ENCODE measurements at places on chromosomes 2 and 18.
A peak's percentile ranks its signal among the peaks of the same experiment; 100 is the strongest.

- no peak for DNase-seq
Observed at GRCh38 chr2:178910005-178910404, 102.8 kb upstream of the TTN start.

- DNase-seq = no peak
Observed at GRCh38 chr2:62091471-62091870, 104.4 kb upstream of the B3GNT2 start.

DNA sequence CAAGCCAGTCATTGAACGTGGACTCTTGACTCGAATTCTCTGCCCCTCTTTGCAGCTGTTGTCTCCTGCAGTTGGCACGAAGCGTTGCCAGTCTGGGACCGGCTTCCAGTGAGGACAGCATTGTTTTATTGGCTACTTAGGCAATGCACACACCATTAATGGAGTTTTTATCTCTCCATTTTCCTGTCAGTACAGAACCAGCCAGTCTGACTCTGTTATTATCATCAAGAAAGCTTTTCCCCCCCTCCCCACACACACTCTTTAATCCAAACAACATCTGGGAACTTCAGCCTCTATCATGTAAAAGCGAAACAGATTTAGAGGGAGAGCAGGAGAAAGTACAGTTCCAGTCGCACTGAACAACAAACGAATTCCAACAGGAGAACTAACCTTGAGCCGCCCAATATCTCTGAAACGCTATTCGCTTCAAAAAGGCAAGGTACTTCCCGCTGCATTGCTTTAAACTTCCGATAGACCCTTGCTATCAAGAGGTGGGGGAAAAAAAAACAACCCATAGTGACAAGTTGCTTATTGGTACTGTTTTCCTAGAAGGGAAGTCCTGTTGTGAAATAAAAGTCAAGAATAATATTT is 38.2 kb downstream of the ACVR1 start:
- DNase-seq = peak; percentile 4

- no peak for DNase-seq
Observed at GRCh38 chr2:26651470-26651771, 10.3 kb upstream of the CIB4 start.

- DNase-seq = no peak
Observed at GRCh38 chr2:239919774-239920692, 105.1 kb downstream of the NDUFA10 start.

DNA sequence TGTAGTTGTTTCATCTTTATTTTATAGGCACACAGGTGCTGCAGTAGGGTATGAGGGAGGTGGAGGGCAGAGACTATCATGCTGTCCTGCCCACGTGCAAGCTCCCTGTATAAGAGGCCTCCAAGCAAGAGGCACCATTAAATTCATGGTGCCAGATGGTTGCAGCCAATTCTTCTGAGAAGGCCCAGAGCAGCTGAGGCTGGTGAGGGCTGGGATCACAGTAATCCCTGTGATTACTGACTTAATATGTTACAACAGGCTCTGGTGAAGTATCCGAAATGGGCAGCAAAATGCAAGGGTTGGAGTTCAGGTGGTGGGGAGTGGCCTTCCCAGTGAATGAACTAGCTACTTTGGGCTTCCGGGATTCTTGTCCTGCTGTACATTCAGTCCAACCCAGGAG is 191.9 kb upstream of the SMAD2 start:
- DNase-seq = no peak

GRCh38 chr2:237223201-237223861 is 137.6 kb downstream of the COPS8 start:
- DNase-seq = no peak

GRCh38 chr2:203777030-203777429 is 70.6 kb downstream of the CD28 start:
- DNase-seq = no peak

DNA sequence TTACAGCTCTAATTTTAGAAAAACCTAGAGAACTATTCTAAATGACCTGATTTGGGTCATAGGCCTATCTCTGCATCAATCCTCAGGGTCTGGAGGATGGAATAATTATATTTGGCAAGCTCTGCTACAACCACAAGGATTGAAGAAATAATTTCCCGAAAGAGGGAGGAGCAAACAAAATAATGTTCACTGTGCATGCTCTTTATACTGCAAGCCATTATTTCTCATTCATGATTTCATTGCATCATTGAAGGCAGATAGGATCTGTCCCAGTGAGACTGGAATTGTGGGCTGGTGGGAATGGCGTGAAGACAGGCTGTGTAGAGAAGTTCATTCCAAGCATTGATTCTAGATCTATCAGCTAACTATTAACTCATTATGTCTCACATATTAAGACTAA is 12.7 kb upstream of the MAPRE2 start:
- no peak for DNase-seq

DNA sequence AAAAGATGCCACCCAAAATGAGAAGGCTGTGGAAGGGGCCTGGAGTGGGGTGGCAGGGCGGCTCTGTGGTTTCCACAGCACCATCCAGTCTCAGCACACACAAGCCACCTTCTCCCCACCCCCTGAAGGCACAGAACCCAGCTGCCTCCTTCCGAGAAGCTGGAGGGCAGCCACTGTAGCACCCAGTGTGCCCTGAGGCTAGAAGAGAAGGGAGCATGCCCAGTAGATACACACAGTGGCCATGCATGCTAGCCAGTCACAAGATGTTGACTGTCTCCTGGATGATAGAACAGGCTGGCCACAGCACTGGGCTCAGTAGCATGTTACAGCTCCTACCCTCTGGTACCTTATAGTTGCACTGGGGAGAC is 148.9 kb upstream of the EPAS1 start:
- DNase-seq = no peak

DNA sequence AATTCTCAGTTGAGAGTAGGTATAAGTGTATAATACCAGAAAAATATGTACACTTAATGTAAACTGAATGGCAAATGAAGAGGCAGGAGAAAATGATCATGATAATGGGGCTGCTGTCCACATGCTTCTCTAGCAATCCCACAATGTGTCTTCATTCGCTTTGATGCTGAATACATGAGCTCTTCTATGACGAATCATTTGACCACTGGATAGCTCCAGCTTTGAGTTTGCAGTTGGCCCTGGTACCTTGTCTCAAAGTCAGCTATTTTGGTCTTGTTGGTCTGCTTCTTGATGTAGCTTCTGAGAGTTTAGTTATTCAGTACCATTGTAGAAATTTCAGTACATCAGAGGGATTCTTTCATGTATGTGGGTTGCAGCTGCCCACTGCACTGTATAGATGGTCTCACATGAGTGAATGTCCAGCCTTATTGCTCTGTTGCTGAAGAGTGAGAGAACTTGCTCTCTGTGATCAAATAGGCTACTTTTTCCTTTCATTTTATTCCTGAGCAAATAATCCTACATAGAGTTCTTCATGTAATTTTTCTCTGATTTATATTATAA is 105.1 kb downstream of the TTC27 start:
- DNase-seq = no peak

DNA sequence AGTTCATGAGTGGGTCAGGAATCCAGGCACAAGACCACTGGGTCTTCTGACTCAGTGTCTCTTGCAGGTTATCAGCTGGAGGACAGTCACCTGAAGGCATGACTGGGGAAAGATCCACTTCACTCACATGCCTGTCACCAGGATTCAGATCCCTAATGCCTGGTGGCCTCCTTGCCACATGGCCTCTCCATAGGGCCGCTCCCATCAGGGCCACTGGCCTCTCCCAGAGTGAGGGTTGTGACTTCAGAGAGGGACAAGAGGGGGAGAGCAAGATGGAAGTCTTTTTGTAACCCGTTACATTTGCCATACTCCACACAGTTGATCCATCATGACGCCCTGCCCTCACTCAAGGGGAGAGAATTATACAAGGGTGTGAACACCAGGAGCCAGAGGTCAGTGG is 13.0 kb upstream of the OTOS start:
- DNase-seq = no peak

GRCh38 chr2:40886100-40886499 is 434.2 kb upstream of the SLC8A1 start:
- DNase-seq = no peak

DNA sequence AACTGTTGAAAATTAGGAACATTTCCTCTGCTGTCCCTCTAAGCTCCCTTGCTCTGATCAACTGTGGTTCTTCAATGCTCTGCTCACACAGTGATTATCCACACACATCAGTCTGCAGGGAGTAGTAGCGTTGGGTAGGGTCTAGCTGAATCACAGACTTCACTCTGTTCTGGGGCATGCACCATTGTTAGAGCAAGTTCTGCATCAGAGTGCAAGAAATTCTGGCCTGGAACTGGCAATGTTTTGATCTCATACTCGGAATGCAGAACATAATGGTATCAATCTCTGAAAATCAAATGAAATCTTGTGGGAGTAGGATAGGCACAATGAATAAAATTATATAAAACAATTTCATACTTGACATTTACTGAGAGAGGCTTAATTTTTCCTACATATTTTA is 55.3 kb downstream of the HRH4 start:
- peak; percentile 12 for DNase-seq

GRCh38 chr2:28432362-28432761 is 39.7 kb downstream of the FOSL2 start:
- DNase-seq = no peak

GRCh38 chr2:240926516-240927389 is 20.6 kb downstream of the CROCC2 start:
- DNase-seq = no peak

DNA sequence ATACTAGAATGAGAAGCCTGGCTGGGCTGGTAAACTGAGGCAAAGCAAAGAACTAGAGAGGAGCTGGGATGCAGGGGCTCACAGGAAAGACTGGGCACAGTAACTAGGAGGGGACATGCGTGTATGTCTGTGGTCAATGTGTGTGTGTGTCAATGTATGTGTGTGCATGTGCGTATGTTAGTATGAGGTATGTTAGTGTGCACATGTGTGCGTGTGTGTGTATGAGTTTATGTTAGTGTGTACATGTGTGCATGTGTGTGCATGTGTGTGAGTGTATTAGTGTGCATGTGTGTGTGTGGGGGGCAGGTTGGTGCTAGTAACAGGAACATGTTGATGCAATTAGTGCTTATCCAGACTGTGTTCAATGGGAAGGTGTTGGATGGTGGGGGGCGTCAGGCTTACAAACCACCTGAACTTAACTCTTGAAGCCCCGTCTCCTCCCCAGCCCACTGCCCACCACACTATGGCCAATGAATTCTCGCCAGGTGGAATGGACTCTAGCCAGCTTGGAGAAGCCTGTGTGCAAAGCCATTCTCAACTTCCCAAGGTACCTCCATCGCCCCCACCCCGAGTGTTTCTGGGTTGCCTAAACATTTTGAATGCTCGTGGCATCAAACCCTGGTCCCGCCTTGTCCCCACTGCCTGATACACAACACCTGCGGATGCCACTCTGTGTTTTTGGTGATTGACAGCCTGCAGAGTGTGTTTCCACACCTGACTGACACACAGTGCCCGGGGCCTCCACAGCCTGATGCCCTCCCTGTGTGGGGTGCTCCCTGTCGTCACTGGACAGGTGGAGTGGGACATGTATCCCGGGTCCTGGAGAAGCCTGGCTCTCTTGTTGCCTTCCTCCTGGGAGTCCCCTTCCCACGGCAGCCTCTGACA is 90.1 kb upstream of the ASB18 start:
- no peak for DNase-seq

DNA sequence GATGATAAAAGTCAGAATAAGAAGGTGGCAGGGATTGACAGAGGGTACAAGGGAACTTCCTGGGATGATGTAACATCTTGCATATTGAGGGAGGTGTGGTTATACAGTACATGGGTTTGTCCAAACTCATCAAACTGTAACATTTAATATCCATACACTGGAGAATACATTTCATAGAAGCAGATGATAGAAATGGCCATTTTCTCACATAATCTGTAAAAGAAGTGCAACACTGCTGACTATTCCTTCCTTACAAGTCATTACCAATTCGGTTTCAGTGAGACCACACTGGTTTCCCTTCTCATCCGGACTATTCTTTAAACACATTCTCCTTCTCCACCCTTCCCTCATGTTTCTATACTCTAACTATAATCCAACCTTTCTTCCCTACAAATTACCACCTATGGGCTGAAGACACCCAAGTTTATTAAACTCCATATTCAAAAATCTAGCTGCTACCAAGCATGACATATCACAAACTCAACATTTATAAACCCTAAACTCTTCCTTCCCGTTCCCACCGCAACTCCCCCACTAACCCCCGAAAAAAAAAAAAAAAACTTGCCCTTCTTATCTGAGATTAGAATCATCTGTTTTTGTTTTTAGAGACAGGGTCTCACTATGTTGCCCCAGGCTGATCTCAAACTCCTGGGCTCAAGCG is 1.6 kb downstream of the COX7A2L start:
- no peak for DNase-seq

DNA sequence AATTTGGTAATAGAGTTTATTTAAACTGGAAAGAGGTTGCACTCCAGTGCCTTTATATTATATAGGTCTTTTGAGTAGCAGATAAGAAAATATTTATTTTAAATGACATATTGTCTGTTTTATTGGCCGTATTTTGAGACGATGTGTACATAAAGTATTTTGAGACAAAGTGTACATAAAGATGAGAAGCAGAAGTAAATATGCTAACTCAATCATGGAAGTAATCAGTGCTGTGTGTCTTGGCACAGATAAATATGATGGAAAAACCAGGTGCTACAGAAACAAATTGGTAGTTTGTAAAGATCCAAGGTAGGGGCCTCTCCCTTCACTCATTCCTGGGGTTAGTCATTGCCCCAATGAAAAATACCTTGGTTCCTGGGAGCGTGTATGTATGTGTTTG is 382.9 kb downstream of the DSEL start:
- no peak for DNase-seq

- no peak for DNase-seq
Observed at GRCh38 chr2:237234268-237234667, 148.6 kb downstream of the COPS8 start.

- DNase-seq = no peak
Observed at GRCh38 chr18:75088021-75088506, 120.9 kb downstream of the PTGR3 start.

GRCh38 chr2:7508296-7508943 is 591.2 kb downstream of the RNF144A start:
- DNase-seq = no peak

DNA sequence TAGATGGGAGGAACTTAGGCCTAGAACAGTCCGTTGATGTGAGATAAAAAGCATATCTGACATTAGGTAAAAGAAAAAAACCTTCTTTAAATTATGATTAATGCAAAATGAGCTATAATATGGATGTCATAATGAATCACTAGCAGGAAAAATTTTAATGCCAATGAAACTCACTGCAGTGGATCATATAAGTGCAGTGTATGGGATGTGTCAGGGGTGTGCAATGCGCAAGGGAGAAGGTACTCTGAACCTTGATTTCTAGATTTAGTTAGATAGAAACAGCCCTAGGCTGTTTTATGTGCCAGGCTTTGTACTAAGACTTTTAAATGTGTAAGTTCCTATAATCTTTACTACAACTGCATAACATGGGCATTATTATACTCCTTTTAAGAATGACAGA is 50.4 kb upstream of the NXPH2 start:
- DNase-seq = no peak

- no peak for DNase-seq
Observed at GRCh38 chr18:10872304-10872703, 277.1 kb downstream of the PIEZO2 start.
